ENCODE measurements at places on chromosomes 3 and 15.

DNA sequence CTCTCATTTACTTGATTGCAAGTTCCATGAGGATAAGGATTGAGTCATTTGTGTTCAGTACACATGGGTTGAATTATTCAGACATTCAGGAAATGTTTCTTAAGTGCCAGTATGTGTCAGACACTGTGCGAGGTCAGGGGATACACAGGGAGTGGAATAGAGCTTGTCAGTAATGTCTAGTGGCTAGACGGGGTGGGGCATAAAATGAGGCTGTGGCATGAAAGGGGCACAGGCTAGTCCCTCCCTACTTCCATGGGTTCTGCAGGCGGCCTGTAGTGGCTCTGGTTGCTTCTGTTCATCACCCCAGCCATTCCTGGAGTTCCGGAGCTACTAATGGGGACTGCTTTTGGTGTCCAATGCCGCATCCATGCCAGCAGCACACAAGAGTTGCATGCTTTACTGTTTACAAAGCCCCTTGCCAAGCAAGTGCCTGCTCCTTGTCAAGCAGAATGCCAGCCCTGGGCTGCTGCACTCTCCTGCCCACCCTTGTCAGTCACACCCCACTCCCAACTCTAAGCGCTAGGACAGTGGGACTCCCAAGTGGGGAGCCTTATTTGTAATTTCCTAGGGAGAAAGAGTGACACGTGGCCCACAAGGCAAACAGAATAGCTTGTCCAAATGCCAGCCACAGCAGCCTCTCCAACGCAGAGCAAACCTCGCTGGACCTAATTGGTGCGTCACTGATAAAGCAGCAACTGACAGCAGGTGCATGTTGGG lies 70.8 kb downstream of the RAB11A start:
- DNase-seq, result no peak

DNA sequence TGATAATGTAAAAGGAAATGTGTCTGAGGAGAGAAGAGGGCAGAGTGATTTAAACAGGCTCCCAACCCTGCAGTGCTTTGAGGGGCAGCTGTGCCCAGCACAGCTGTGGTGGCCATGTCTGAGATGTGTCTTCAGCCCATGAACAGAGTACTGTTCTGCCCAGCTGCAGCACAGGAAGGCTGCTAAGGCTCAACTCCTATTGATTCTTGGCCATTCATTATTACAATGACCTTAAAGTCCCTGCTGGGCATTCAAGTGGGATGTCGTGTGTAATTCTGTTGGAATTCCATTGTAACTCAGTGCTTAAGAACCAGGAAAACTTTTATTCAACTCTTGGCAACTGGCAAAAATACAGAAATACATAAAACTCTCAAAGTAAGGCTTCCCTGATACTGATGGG lies 229.3 kb downstream of the MCTP2 start:
- no peak for DNase-seq

DNA sequence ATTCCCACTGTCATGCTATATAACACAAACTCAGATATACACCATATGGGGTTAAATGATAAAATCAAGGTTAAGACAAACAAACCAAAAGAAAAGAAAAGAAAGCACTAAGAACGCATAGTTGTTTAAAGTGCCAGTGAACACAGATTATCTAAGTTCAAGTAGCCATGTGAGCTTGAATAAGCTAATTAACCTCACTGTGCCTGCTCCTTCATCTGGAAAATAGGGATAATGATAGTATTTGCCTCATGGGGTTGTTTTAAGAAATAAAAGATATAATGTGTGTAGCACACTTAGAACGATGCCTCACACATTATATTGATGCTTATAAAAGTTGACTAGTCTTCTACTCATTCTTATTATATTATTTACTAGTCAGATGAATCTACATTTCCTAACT lies 72.6 kb upstream of the IL12A start:
- DNase-seq, result no peak

DNA sequence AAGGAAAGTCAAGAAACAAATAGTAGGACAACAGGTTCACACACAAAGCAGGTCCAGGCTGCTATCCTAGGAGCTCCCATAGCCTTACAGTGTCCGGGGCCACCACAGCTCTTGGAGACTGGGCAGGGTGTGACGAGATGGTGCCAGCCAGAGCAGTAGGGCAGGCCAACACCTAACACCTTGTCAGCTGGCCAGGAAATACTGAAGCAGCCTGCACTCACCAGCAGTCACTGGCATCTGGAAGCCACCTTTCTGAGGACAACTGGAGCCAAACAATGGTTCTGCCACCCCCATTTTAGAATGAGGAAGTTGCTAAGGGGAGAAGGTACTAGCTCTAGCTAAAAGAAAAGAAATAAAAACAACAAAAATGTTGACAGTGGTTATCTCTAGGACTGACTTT lies 47.2 kb downstream of the CCDC12 start:
- DNase-seq, result no peak

DNA sequence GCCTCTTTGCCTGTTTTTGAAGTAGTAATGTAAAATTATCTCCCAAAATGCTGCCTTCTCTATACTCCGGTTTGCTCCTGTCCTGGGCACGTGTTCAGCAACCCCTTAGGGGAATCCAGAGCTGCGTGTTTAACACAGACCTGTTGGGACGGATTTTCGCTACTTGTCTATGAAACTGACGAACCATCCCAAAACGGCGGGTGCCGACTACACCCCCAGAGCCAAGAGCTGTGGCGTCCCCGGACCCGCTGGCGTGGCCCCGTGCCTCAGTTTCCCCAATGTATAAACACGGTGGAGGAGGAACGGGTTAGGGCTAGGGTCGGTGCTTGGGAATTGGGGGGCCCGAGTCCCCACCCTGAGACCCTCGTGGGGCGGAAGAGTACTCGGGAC lies 473 bp downstream of the FHIT start:
- DNase-seq, result peak; percentile 3

DNA sequence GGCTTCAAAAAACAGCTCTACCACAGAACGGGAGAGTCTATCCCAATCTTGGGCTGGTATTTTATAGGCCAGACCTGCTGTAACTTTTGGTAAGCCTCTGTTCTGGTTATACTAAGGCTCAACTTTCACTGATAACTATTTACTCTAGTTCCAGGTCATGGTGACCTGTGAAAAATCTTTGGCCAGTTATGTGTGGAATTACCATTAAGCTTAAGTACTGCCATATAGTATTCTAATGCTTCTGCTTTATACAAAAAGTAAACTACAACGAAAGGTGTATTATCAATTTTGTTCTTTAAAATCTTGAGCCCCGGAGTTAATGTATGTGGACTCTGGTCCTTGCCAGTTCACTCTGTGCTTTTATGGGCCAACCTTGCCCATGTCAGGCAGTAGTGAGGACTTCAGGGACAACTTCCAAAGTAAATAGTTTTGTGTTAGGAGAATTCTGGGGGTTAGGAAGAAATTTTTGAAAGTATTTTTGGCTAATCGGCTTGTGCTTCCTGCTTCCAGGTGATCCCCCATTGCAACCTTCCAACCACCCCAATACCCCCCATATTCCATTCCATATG lies 6.4 kb downstream of the SIAH2 start:
- DNase-seq, result no peak

DNA sequence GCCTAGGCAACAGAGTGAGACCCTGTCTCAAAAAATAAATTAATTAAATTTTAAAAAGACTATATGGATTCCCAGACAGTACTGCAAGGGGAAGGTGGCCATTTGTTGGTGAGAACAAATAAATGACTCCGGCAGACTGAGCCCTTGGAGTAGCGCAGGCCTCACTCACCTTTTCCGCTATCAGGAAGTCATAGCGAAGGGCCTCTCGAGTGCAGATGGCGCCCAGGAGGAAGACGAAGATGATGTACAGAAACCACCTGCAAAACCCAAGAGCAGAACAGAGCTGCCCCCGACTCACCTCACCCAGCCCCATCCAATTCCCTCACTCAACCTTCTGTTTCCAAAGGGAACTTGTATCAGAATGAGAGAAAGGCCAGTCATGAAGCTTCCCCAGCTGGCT lies 62.8 kb upstream of the HEG1 start:
- no peak for DNase-seq

DNA sequence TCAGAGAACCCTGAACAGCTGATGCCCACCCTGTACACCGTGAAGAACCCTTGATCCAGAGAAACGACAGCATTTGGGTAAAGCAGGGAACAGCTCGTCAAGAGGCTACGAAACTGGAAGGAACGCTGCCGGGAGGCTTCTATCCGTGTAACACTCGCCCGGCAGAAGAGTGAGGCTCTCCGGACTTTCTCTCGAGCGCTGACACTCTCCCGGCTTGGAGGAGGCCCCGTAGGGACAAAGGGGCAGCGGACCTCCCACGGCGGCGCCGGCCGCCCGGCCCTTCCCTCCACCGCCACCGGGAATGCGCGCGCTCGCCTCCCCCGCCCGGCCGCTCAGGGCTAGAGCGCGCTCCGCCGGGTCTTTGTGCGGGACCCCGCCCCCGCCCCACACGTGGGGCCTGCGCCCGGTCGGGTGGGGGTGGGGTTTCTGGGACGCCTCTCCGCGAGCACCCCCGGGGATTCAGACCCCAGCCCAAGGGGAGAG lies 1.7 kb downstream of the HYAL2 start:
- peak; percentile 58 for DNase-seq

DNA sequence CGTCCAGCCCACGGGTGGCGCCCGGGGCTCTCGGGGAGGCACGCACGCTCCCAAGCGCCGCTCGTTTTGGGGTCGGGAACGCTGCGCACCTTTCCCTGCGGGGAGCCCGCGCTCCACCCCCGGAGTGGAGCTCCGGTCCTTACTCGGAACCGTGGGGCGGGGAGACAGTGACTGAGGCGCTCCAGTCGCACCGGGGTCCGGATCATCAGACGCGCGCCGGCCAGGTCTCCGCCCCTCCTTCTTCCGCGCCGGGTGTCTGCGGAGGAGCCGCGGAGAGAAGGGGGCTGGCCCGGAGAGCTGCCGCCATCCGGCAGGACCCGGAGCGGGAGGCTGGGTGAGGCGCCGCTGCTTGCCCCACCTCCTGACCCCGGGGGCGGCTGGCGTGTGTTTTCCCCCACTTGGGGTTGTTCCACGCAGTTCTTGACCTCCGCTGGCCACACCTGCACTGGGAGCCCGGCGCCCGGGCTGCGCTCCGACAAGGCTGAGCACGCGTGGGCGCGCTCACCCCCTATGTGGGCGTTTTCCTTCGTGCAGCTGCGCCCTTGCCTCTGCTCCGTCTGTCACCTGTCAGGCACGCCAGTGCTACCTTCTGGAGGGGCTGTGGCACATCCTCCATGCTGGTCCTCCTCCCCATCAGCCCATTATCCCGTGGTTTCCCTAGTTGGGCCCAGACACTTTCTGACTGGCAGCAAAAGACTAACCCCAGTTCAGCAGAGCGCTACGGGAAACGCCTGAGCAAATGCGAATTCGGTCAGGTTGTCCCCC lies at the start of gene MCF2L2:
Gene MCF2L2, minus strand, starts transcription at position 173 of the 765 bp plus-strand sequence. CDS start 642 bp downstream, outside the sequence.
- DNase-seq, result peak; percentile 64

DNA sequence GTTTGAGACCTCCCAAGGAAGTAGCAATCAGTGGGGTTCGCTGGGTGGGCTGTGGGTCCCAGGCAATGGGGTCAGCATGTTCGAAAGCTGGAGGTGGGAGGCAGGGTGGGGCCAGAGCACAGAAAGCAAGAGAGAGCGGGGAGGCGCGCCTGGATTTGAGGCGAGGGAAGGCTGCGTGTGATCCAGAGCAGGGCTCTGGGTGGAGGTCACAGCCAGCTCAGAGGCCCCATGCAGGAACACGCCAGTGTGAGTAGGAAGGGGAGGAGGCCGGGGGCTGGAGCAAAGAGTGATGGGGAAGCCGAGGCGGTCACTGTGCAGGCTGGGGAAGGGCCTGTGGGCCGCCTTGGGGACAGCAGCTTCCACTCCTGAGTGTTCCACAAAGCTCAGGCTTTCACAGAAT lies 8.8 kb downstream of the DNAJB8 start:
- DNase-seq, result no peak

DNA sequence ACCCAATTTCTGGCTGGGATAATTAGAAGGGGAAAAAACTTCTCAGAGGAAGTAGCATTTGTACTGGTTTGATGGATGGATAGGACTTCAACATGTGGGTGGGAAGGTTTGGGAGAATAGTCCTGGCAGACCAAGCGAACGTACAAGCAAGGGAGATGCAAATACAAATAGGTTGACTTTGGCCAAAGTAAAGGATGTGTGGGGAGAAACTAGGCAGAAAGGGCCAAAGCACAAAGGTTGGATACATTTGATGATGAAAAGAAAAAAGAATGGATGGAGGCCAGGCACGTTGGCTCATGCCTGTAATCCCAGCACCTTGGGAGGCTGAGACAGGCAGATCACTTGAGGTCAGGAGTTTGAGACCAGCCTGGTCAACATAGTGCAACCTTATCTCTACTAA lies 63.4 kb downstream of the ERC2 start:
- no peak for DNase-seq

- no peak for DNase-seq
These were observed 108.7 kb upstream of the EIF1B start for GRCh38 chr3:40200692-40201316.

- DNase-seq, result no peak
These were observed 3.3 kb downstream of the GTF2A2 start for GRCh38 chr15:59654046-59654445.

GRCh38 chr15:36843822-36844221 lies 256.5 kb downstream of the MEIS2 start:
- no peak for DNase-seq

GRCh38 chr3:139236336-139236735 lies 107.5 kb upstream of the MRPS22 start:
- no peak for DNase-seq

- no peak for DNase-seq
These were observed 46.7 kb downstream of the IQSEC1 start for GRCh38 chr3:13026534-13026933.

- DNase-seq, result no peak
These were observed 284.1 kb downstream of the ZBBX start for GRCh38 chr3:167095976-167096375.

- DNase-seq, result no peak
These were observed 34.9 kb downstream of the TSPAN3 start for GRCh38 chr15:77035999-77036471.

All from CD4-positive, alpha-beta T cell treated with Interleukin-6 at 100 ng/mL for 8 hours (primary cell).